Astrocyte (in vitro differentiated cells and primary cell): ENCODE measurements at places on chromosomes 4 and X.

- DNase-seq: no peak
Observed at GRCh38 chr4:113088050-113088449, 38.6 kb downstream of the ANK2 start.

DNA sequence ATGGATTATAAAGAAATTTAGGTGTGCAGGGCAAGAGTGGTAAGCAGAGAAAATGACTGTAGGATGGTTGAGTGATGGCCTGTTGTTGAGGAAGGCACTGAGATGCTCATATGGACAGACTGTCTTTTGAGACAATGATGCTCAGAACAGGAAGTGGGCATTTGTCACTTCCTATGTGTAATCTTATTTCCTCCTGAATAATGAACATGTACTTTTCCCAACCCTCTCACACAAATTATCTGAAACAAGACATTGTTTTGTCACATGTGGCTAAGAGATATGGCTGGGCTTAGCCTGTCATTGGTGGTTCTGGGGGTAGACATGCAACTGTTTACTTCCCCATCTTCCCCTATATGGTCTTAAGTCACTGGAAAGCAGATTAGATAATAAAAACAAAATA is 240.5 kb downstream of the CFAP47 start:
- no peak for DNase-seq

DNA sequence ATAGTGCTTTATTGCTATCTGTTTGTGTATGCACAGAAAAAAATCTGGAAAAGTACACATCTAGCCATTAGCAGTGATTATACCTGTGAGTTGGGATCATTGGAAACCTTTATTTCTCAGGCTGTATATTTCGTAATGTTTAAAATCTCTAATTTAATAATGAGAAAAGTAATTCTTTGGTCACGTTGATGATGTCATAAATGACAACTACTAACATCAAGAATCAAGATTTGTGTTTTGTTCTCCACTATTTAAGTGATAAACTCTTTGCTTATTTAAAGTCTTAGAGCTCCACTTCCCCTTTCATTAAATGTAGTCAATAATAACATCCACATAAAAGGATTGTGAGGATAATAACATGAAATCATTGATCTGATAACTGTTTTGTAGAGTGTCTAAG is 126.2 kb downstream of the TMA16 start:
- no peak for DNase-seq

DNA sequence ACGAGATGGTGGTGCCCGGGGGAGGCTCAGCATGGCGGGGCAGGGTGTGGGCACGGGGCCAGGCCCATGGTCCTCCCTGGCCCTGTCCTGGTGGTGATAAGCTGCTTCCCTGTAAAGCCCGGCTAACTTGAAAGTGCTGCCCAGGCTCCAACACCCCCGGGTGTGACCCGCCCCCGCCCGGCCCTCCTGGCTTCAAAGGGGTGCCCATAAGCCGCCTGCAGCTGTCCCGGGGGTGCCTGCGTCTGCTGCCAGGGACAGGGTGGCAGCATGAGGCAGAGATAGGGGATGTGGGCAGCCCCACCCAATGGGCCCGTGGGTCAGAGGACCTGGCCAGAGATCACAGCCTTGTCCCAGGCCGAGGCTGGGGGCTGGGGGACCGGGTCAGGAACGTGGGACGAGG is 18.1 kb downstream of the FGFRL1 start:
- no peak for DNase-seq

GRCh38 chrX:129876771-129877305 is 29.1 kb upstream of the UTP14A start:
- DNase-seq: peak; percentile 74
